ENCODE measurements at places on chromosomes 13 and 19. TPM values are rescaled to one million over a fixed set of nuclear protein-coding genes. Genes with fewer than 3 reads are reported as not detected.

DNA sequence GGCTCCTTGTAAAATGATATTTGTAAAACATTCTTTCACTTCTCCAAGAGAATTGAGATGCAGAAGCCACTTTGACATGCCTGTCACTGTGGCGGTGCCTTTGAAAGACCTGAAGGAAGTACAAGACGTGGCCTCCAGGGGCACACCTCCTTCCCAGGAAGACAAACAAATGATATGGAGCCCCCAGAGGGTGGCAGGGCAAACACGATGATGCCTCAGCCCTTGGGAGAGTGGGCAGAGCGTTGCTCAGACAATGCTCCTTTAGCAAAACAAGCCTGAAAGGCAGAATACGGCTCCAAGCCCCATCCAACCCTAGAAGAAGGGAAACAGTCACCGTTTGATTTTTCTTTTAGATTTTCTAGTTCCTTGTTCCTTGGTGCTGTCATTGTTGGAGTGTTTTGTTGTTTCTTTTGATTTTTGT is 9.2 kb upstream of the ATP12A start:
- DNase-seq: no peak

The KLK14 gene
- polyA plus RNA-seq: 0.15 TPM

The GAPDHS gene
- polyA plus RNA-seq: not detected

The ZNF543 gene
- 9.1 TPM for polyA plus RNA-seq

DNA sequence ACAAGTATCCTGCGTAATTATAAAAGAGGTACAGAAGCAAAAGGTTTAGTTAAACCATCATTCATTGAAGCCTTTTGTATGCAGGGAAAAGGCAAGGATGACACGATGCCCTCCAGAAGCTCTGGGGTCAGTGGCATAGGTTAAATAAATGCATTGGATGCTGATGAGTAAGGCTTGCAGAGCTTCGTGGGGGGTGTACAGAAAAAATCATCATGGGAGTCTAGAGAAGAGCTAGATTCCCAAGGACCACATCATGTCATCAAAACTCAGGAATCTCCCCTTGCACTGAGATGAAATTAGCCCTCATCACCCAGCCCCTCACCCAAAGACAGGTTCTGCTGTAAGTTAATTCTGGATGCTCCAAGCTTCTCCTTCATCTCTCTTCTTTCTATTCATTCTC is 8.3 kb downstream of the FPR1 start:
- no peak for DNase-seq

DNA sequence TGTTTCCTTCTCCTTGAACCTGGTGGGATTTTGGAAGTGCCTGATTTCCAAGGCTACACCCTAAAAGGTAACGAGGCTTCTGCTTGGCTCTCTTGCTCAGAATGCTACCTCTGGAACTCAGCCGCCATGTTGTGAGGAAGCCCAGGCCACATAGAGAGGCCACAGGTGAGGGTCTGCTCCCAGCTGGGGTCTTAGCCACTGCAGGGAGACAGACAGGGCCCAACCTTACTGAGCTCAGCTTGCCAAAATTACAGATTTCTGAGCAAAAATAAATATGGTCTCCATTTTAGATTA is 61.4 kb downstream of the GPR12 start:
- no peak for DNase-seq

DNA sequence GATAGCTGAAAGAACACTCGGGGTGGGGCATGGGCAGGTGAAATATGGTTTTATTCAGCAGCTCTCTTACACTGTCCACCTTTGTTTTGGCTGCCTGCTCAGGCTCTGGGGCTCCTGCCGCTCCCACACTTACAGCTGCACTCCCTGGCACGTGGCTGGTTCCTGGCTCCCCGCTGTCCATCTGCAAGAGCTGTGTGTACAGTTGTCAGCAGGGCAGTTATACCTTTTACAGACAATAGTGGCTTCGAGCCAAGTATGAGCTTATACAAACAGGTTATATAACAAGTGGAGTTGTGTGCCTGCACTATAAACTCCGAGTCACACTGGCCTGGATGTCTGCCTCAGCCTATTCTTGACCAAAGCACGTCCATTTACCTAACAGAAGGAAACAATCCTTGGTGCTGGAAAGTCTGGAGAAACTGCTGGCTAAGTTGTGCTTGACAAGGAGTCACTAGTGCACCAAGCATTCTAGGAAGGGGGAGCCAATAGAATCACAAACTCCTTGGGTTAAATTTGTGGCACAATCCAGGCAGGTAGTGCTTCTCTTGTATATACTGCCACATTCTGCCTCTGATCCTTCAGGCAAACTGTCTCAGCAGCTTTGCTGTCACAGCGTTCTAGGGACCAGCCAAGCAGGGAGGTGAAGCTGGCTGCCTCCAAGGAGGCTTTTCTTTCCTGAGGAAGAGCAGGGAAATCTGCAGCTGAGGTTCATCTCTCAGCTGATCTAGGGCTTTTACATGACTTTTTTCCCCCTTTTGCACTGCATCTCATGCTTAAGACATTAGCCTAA is 68.2 kb downstream of the NHLRC3 start:
- DNase-seq: no peak

- no peak for DNase-seq
Observed at GRCh38 chr19:5492281-5492634, 37.0 kb downstream of the ZNRF4 start.

DNA sequence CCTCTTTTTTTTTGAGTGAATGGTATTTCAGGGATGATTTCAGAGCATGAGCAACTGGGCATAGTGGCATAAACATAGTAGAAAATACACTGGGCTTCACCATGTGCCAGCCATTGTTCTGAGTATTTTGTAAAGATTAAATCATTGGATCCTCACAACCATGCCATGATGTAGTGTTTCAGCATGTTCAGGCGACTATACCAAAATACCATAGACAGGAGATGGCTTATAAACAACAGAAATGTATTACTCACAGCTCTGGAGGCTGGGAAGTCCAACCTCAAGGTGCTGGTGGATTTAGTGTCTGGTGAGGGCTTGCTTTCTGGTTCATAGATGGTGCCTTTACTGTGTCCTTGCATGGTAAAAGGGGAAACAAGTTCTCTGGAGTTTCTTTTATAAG is 101.5 kb upstream of the KL start:
- no peak for DNase-seq
